Muscle of leg (tissue), 16 donors: ENCODE measurements at places on chromosomes 11 and 22. TPM values are rescaled to one million over a fixed set of nuclear protein-coding genes. Genes with fewer than 3 reads are reported as not detected.
A peak's percentile ranks its signal among the peaks of the same experiment; 100 is the strongest.

The KBTBD3 gene
- 3.4 TPM for polyA plus RNA-seq

- no peak for DNase-seq
These were observed 181.9 kb downstream of the CTTN start for GRCh38 chr11:70580036-70580805.

- DNase-seq, result no peak
These were observed 69.0 kb downstream of the TIMP3 start for GRCh38 chr22:32870474-32870873.

DNA sequence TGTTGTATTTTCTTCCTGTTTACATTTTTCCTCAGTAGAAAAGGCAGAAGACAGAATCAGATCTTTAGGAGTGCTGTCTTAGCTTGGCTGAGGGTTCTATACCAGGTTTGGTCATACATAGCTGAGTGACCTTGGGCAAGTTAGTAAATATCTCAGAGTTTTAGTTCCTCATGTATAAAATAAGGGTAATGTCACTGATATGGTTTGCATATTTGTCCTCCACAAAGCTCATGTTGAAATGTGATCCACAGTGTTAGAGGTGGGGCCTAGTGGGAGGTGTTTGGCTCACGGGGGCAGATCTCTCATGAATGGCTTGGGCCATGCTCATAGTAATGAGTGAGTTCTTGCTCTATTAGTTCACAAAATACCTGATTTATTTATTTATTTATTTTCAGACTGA, 7.5 kb upstream of the HTR3A start:
- DNase-seq, result no peak

DNA sequence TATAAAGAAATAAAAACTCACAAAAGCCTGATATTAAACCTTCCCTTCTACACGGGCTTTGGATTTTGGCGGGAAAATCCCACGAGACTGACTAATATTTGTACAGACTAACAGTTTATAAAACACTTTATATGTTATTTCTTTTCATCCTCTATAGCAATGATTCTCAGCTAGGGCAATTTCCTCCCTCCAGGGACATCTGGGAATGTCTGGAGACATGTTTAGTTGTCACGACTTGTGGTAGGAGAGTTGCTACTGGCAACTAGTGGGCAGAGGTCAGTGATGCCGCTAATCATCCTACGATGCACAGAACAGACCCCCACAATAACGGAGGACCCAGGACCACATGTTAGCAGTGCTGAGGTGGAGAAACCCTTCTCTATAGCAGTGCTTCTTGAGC, 304.8 kb upstream of the PITPNB start:
- no peak for DNase-seq

The OR5B21 gene
- not detected for polyA plus RNA-seq

The FGF19 gene
- 2.1 TPM for polyA plus RNA-seq

DNA sequence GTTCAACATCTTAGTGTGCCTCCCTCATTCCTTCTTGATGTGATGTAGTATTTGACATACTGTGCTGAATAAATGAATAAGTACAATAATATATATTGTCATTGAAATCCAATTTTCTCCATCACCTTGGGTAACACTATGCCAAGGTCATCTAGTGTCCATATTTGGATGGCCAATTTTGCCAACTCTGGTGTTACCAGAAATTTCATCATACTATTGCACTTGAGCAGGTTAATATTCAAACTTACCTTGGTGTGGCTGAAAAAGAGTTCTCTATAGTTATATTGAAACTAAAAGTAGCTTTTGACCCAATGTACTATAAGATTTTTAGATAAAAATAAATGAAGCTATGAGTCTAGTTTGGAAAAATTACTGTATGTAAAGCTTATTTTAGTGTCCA, 98.2 kb upstream of the SLC6A5 start:
- no peak for DNase-seq

- no peak for DNase-seq
These were observed 66.9 kb upstream of the TENM4 start for GRCh38 chr11:79507706-79508105.

DNA sequence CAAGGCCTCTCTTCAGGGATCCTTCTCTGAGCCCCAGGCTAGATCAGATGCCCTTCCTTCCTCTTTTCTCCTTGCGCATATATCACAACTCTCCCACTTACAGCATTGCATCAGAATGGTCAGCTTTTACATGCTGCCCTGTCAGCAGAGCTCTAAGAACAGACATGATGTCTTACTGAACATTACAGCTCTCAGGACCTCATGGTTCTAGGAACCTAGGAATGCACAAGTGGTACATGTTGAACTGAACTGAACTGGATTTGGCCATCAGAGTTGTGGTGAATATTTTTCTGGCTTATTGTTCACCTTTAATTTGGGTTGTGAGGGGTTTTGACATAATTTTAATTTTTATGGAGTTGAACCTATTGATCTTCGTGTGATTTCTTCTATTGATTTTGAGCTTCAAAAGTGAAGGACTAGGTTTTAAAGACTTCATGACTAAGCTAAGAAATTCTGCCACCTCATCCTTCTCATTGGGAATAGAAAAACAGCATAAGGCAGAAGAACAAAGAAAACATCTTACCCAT, 37.7 kb upstream of the SPON1 start:
- peak; percentile 67 for DNase-seq

GRCh38 chr11:72780296-72781062, 13.4 kb downstream of the STARD10 start:
- no peak for DNase-seq

DNA sequence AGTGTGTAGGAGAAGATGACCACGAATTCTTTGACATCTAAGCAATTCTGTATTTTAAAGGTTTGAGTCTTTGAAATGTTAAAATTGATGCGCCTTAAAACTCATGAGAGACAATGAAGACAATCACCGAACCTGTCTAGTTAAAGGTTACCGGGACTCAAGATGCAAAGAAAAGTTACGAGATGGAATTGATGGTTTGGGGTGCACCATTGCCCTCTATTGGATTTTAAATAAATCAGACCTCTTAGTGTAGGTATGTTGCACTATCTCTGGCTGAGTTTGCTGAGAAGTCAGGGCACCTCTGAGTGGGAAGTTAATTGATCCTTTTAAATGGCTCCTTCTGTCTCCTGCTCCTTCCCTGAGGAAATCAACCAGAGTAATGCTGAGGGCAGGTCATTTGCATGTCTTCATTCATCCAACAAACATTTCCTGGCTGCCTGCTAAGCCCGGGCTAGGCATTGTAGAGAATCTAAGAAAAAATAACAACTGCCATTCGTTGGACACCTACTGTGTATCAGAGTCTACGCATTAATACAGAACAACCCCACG, 19.4 kb upstream of the TMA7B start:
- DNase-seq, result no peak

The NXPE4 gene
- polyA plus RNA-seq, result not detected

GRCh38 chr11:116232364-116232828, 540.4 kb downstream of the BUD13 start:
- peak; percentile 58 for DNase-seq

- no peak for DNase-seq
These were observed 30.4 kb downstream of the TPBGL start for GRCh38 chr11:75270896-75271418.

DNA sequence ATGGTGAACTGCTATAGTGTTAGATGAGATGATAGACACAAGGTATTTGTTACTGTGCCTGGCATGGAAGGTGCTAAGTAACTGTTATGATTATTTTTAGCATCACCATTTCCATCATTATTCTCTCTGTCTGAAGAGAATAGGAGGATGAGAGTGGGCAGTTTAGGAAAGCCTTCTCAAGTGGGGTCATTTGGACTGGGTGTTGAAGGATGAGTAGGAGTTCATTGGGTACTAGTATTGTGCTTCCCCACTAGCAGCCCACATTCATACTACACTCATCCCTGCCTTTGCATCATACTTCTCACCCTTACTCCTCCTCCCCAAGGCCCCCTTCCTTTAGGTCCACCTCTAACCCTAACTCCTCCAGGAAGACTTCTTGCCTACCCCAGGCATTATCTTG, 20.6 kb downstream of the MYEOV start:
- DNase-seq, result no peak

DNA sequence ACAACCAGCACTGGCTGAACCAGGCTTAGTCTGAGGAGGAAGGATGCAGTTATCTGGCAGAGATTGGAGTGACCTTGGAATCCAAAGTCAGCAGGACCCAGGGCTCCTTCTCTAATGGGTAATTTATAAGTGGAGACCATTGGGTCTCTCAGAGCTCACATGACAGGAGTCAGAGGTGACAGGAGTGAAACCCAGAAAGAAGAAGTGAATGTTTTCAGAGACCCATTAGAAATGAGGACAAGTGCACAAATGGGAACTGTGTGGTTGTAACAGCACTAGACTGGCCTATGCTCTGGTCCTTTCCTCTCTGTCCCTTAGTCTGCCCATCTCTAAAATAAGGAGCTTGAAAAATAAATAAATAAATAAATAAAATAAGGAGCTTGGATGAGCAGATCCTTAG, 107.4 kb downstream of the SERGEF start:
- no peak for DNase-seq

The OTOG gene
- not detected for polyA plus RNA-seq

DNA sequence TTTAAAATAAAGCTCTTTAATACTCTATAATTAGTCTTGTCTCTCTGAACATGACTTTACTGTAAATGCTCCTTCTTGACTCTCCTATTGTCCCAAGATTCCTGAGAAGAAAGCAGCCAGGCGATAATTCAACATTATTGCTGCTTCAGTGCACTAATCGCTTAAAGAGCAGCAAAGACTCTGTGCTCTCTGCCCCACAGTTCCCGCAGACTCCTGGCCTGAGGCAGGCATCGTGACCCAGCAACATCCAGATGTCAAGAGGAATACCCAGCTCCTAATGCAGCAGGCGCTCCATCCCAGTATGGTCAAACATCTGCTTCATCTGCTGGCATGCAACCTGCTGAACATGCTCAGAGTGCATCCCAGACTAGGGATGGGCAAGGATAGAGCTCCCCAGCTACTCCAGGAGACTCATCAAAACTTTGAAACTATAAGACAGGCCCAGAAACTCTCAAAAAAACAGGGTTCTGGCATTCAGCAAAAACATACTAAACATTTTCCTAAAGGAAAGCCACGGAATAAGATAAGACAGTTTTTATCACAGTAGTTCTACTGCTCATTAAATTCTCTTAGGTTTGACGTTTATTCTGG, 270.0 kb downstream of the SOX6 start:
- DNase-seq, result no peak

GRCh38 chr11:114148013-114148382, 88.5 kb downstream of the ZBTB16 start:
- DNase-seq, result no peak

DNA sequence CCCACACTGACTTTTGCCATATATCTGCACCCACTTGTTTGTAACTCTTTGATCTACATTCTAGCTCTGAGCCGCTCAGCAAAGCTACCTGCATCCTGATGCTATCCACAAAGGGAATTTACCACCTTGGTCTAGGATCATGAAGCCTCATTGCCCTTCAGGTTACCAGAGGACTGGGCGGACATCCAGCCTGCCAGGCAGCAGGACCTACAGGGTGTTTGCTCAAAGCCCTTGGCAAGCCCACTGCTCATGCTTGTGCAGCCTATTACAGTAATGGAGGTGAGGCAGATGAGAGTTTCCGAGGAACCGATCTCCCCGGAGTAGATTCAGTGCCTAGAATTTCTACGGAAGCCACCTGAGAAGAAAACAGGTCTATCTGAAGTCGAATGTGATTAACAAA, 417.2 kb downstream of the OPCML start:
- no peak for DNase-seq

DNA sequence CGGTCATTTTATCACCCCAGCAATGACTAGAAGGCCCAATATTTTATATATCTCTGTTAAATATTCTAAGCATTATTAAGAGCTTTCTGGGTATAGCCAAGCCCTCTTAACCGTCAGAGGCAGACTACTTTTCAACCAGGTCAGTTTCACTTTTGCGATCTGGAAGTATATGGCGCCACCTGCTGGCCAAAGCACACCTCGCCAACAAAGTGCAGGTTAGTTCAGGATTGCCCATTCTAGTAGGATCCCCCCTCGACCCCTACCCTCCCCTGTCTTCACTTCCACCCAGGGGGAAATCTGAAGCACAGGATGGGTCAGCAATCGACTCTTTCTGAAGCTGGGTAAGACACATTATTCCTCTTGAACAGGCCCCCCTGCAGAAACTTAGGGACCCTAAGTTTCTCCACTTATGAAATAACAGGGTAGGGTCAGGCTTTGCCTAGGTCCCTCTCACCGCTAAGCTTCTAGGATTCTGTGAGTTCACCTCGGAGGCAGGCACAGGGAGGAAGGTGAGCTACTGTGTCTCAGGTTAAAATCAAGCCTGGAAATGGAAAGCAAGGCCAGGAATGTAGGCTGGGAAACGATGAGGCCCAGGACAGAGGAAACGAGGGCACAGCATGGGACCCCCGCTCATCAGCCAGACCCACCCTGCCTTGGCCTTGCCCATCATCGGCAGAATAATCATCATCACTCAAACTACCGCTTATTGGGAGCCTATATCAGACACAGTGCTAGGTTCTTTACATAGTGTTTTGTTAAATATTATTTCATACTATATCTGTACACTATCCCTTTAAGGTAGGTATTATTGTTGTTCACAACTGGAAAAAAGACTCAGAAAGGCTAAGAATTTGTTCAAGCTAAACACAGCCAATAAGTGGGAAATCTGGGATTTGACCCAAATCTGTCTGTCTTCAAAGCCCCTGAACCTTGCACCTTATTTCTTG, 35.6 kb downstream of the KCNJ1 start:
- DNase-seq, result peak; percentile 89

DNA sequence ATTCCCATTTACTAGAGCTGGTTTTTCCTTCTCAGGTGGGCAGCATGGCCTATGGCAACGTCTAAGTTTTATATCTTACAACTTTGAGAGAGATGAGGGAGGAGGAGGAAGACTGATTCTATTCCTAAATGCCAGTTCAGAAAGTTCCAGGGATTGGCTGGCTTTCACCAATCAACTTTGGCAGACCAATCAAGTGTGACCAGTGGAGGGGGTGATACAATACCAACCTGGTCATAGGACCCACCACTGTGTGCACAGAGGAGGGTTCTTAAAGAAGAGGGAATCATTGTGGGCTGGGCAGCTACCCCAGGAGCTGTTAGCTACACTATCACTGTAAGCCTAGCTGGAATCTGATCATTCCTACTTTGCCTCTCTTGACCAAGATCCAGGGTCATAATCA, 8.1 kb downstream of the DIXDC1 start:
- no peak for DNase-seq

DNA sequence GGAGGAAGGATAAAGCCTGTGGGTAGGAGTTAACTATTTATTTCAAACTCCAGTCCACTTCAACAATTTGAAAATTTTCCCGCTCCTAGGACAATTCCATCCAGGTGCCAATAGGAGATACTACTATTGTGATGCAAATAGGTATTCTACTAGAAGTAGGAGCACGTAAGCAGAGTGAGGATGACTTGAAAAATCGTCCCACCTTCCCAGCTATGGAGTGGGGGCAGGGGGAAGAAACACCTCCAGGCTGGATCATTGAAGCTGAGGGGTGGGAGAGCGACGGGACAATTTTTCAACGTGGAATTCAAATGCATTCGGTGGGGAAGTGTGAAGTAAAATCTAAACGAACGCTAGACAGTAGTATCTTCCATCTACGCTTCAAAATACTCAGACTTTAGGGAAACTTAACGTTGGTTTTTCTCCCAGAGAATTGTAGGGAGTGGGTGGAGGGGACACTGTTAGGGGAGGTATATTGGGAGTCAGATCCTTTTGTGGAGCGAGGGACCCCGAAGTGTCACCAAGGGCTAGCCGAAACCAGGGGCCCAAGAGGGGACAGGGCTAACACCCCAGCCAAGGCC, 523 bp upstream of the ARHGAP42 start:
- DNase-seq, result no peak
